Activated CD8-positive, alpha-beta T cell treated with anti-CD3 and anti-CD28 coated beads for 36 hours (primary cell): ENCODE measurements at places on chromosomes 5 and 9. TPM values are rescaled to one million over a fixed set of nuclear protein-coding genes. Genes with fewer than 3 reads are reported as not detected.

PKD2L2 gene
- not detected for total RNA-seq

GRCh38 chr5:56301069-56301468, 67.9 kb upstream of the ANKRD55 start:
- no peaks in the 10 kb centered on the region for H3K36me3 ChIP-seq
- H3K27ac ChIP-seq = no peak overlapping the region
- no peak overlapping the region for H3K4me3 ChIP-seq
- H3K27me3 ChIP-seq = no peaks in the 10 kb centered on the region
- DNase-seq = no peak
- no peaks in the 10 kb centered on the region for H3K4me1 ChIP-seq

SPDL1 gene
- 40.2 TPM for total RNA-seq

DNA sequence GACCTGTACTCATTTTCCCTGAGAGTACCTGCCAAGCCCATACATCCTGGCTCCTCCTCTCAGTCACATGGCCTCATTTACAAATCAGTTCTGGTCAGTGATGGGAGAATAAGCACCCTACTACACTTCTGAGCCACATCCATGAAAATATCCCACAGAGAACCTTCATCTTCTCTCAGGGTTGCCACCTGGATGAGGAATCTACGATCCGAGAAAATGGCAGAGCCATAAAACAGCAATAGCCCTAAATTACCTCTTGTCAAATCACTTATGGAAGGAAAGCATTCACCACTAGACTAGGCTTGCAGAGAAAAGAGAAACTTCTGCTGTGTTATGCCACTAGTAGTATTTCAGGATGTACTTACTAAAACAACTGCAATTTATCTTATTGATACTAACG, 324.8 kb downstream of the BNC2 start:
- no peak overlapping the region for H3K4me3 ChIP-seq
- no peaks in the 10 kb centered on the region for H3K36me3 ChIP-seq
- H3K27me3 ChIP-seq = no peaks in the 10 kb centered on the region
- no peaks in the 10 kb centered on the region for H3K4me1 ChIP-seq
- H3K27ac ChIP-seq = no peak overlapping the region

PLPP6 gene
- 2.8 TPM for total RNA-seq

ADGRD2 gene
- not detected for total RNA-seq

DNA sequence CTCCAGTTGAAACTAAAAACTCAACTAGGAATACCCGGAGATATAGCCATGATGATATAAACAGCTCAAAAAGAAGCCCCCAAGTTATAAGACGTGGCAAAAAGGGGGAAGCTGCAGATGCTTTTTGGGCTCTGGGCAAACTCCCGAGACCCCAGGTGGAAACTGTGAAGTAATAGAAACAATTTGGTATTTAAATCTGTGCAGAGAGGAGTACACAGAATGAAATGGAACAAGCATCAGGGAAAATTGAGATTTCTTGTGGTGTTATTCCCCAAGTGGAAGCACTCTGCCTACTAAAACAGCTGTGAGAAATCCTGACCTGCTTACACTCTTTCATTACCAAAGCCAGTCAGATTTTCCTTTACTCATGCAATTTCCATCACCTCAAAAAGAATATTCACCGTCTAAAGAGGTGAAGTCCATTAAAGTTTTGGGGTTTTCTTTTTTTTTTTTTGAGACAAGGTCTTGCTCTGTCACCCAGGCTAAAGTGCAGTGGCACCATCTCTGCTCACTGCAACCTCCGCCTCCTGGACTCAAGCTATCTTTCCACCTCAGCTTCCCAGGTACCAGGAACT, 23.5 kb downstream of the SAXO1 start:
- no peak for DNase-seq
- no peaks in the 10 kb centered on the region for H3K36me3 ChIP-seq
- H3K4me1 ChIP-seq = no peaks in the 10 kb centered on the region
- H3K27ac ChIP-seq = no peak overlapping the region
- no peaks in the 10 kb centered on the region for H3K27me3 ChIP-seq

PCDHA3 gene
- total RNA-seq = not detected

DNA sequence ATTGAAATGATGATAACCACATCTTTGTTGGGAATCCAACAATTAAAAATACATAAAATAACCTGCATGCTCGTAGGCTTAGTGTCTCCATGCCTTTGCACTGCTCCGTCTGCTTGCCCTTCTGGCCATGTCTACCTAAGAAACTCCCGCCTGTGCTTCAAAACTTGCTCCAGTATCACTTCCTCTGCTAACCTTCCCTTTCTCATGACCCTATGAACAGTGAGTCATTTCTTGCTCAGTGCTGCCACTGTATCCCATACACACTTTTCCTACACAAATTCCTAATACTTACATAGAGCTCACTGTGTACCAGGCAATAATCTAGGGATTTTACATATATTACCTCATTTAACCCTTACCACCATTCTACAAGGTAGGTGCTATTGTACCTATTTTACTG, 33.5 kb downstream of the TMEM245 start:
- peaks cover 13% of the 10 kb centered on the region for H3K4me1 ChIP-seq
- H3K4me3 ChIP-seq = no peak overlapping the region
- no peak for DNase-seq
- H3K27me3 ChIP-seq = no peaks in the 10 kb centered on the region
- peaks cover 38% of the 10 kb centered on the region for H3K36me3 ChIP-seq
